NB4 (cell line): ENCODE measurements at places on chromosomes 13 and 19.

DNA sequence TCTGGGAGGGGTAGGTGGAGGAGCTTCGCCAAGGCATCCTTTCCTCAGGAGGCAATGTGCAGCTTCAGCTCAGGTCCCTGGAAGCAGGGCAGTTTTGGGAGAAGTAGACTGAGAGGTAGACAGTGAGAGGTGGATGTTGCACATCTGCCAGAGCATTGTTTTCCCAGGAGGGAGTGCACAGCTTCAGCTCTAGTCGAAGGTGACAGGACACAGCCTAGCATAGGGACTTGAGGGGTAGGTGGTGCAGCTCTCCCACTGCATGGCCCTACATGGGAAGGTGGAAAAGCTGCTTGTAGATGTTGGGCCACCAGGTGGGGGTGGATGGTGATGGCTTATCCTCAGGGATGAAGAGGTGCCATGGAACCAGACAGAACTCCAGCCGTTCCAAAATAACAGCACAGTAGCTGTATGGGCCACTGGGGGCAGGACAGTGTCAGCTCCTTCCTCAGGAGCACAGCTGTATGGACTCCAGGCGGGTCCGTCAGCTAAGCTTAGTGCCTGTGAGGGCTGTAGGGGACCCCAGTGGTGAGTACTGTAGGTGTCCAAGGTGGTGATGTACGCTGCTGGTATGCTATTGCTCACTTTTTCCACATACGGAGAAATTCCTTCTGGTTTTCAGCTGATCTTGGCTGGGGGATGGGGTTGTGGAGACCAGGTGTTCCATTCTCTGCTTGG, 17.4 kb upstream of the ZNF543 start:
- DNase-seq: no peak

- no peak for DNase-seq
These were observed 15.9 kb upstream of the EFNB2 start for GRCh38 chr13:106551350-106551749.

- no peak for DNase-seq
These were observed 14.4 kb upstream of the GARIN5A start for GRCh38 chr19:50490991-50491472.

DNA sequence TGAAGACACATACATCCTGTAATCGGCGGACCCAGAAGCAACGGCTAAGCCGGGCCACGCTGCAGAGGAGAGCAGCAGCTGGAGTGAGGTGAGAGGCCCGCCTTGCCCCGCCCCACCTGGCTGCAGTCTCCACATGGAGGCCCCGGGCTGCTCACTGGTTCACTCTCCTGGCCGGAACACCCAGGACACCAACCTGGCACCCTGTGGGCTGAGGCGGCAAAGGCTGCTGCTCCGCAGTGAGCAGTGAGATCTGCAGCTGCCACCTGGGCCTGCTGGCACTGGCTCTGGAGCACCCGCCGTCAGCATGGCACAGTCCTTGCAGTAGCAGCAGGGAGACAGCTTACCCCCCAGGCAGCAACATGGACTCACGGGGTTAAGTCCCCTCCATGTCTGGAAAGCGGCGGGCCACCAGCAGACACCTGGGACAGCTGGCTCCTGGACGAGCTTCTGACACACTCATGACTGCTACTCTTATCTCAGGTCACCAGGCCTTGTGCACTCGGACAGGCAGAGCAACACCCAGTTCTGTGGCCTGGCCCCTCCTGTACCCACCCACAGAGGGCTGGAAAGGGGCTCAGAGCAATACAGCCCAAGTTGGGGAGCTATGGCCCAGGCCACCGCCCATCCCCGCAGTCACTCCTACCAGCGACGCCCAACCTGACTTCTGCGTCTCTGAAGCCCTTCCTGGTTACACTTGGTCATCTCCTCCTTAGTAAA, 13.2 kb upstream of the KPTN start:
- DNase-seq: no peak

GRCh38 chr13:109672545-109672944, 113.8 kb downstream of the IRS2 start:
- no peak for DNase-seq
